ENCODE measurements at places on chromosomes 16 and 17.

- no peak for DNase-seq
Measured at GRCh38 chr16:85279402-85279801, 167.1 kb upstream of the CIBAR2 start.

DNA sequence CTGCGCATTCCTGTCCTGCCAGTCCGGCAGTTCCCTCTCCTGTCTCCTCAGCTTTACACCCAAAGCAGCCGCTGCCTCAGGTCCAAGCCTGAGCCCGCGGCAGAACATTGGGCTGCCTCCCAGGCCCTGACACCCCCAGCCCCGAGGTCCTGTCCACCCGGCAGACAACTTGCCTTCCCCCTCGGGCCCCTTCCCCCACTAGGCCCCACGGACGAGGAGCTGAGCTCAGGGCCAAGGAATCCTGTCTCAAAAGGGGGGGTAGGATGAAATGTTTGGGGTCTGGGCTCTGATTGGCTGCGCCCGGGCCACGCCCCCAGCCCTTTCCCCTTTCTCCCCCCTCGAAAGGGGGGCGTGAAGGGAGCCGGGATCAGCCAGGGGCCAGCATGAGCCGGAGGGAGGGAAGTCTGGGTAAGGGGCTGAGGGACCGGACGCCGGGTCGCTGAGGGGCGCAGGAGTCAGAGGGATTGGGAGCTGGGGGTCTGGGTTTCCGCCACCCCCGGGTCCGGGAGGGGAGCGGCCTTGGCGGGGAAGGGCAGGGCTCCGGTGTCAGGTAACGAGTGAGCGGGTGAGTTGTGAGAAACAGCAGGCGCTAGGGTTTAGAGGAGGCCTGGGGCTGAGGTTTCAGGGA, at the start of gene CTF1:
TSS of gene CTF1 (plus strand) at position 354 of the 628 bp plus-strand sequence. CDS start at position 384, 30 bp downstream.
- no peak for DNase-seq

DNA sequence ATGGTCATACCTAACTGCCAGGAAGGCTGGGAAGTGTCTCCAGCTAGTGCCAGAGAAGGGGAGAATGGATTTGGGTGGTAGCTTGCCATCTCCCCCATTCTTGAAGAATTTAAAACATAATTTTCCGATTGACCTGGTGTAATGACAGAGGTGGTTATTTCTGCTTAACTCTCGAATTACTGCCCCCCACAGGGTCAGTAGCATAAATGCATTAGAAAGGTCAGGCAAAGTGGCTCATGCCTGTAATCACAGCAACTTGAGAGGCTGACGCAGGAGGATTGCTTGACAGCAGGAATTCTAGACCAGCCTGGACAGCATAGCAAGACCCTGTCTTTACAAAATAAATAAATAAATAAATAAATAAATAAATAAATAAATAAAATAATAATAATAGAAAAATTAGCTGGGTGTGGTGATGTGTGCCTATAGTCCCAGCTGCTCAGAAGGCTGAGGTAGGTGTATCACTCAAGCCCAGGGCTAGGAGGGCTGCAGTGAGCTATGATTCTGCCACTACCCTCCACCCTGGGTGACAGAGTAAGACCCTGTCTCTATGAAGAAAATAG, 27.5 kb downstream of the TMC7 start:
- no peak for DNase-seq

GRCh38 chr17:3663102-3664011, 5.0 kb downstream of the TAX1BP3 start:
- no peak for DNase-seq

DNA sequence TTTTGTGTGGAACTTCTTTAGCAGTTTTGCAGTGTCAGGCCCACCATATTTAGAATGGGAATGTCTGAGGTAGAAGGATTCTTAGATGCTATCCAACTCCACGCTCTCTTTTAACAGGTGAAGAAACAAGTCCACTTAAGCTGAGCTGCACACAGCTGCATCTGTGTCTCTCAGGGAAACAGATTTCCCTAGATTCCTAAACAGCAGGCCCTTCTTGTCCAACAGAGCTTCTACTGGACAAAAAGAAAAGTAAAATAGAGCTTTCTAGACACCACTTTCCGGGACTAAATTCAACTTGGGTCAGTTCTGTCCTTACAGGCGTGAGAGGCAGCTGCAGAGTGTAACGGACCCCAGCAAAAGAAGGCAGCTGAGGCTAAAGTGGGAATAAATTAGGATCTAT, 51.7 kb downstream of the SNX11 start:
- DNase-seq = no peak

GRCh38 chr16:83968891-83969649, 1.0 kb downstream of the NECAB2 start:
- no peak for DNase-seq

GRCh38 chr17:73924114-73924908, 279.2 kb upstream of the RPL38 start:
- DNase-seq = no peak

- no peak for DNase-seq
Measured at GRCh38 chr16:31458073-31458843, 1.0 kb upstream of the ARMC5 start.

GRCh38 chr17:63290784-63291183, 155.3 kb downstream of the CYB561 start:
- DNase-seq = no peak

GRCh38 chr17:42969001-42969581, 4.8 kb upstream of the AARSD1 start:
- DNase-seq = no peak

DNA sequence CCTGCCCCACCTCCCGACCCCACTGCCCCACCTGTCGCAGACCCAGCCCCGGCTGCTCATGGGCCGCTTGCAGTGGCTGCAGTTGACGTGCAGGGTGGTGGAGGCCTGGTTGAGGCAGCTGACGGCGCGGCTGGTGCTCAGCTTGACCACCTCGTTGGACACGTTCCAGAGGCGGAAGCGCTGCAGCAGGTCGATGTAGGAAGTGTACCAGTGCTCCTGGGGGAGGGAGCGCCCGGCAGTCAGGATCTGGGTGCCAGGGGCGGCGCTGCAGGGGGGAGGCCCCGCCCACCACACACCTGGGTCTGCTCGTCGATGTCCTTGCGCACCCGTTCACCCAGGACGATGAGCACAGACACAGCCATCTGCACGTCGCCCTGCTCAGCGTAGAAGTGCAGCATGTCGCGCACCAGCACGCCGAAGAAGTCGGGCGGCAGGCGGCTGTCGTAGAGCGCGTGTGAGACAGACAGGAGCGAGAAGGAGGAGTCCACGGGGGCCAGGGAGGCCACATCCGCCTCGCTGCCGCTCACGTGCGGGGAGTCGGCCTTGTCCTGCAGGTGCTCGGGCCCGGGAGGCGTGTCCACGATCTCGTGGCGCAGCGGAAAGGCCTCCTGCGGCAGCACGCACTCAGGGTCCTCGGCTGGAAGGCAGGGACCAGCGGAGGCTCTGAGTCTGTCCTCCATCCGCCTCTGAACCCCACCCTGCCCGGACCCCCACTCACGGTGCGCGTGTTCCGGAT, 995 bp upstream of the JMJD8 start:
- no peak for DNase-seq

DNA sequence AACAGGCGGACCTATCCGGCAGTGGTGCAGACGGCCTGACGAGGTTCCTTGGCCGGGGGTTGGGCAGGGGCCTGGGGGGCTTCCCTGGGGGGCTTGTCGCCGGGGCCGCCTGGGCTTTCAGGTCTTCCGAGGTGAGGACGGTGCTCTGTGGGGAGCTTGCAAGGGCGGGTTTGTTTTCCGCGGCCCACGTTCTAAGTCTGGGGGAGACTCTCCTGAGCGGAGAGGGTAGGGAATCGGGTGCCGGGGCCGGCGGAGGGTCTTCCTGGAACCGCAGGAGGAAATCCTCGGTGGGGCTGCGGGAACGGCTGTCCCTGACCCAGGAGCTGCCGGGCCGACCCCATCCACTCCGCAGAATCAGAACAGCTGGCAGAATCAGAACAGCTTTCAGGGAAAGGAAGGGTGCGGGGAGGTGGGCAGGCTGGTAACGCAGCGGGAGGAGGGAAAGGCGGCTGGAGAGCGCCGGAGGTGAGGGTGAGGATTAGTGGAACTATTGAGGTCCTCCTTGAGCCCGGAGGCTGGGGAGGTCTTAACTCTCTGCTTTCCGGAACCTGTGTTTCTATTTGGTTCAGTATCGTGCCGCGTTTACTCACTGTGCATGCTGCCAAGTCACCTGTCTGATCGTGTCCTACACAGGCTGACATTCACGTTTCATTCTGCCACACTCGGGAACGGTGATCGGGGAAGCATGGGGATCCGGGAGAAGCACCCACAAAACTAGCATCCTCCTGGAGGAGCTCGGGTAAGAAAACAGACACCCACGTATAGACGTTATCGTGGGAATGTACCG, 28.9 kb downstream of the CPSF4L start:
- no peak for DNase-seq

GRCh38 chr16:69741951-69742904, 12.5 kb downstream of the NOB1 start:
- DNase-seq = no peak

DNA sequence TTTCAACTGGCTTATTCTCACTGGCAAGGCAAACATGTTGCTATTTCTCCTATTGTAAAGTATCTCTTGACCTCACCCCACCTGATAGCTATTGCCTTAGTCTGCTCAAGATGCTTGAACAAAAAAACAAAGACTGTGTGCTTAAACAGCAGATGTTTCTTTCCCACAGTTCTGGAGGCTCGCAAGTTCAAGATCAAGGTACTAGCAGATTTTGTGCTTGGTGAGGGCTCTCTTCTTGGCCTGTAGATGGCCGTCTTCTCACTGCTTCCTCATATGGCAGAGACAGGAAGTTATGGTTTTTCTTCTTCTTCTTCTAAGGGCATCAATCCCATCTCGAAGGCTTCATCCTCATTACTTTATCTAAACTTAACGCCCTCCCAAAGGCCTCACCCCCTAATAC, 109.7 kb upstream of the CLEC3A start:
- DNase-seq = no peak

DNA sequence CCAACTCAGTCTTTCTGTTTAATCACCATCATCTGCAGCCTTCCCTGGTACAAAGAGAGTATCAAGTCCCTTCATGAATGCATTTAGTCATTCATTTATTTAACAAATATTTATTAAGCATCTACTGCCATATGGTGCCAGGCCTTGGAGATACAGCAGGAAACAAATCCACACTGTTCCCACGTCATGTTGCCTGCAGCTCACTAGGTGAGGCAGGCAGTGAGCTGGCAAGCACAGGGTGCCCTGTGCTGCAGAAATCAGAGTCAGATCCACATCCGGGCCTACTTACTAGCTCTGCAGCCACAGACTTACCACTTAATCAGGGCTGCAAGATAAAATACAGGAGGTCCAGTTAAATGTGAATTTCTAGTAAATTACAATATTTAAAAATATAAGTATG, 38.5 kb upstream of the CES5A start:
- no peak for DNase-seq

DNA sequence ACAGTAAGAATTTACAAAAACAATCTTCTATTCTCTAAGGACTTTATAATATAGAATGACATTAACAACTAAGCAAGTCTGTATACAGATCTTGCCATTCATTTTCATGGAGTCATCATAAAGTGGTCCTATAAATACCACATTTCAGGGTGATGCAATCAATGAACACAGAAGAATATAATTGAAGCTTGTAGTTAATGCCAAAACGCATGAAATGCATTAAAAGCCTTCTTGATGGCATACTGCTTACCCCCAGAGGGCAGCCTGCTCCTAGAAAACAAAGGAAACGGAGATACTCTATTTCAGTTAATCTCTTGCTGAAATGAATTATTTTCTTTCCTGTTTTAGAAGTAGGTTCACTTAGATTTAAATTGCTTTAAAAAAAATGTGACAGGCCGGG, 45.2 kb upstream of the STAC2 start:
- DNase-seq = no peak

GRCh38 chr16:50671644-50672260, 9.4 kb downstream of the SNX20 start:
- DNase-seq = no peak

GRCh38 chr17:59391021-59391420, 59.6 kb downstream of the YPEL2 start:
- DNase-seq = no peak

DNA sequence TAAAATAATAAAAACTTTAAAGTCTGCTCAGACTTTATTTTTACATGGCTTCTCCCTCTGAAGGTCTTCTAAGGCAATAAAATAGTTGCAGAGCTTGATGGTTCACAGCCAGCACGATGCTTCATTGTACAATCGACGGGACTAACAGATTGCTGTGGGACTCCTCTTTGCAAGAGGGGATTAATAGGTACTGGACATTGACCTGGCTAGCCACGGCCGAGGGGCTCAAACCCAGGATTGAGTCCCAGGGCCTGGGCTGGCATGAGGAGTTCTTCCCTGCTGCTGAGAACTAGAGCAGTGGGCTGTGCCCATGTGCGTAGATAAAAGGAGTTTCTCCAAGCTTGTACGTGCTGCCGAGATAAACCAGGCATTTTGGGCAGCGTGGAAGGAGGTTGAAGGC, 23.6 kb upstream of the GAN start:
- no peak for DNase-seq

GRCh38 chr17:58557981-58558380, 43.5 kb upstream of the MTMR4 start:
- DNase-seq = no peak

DNA sequence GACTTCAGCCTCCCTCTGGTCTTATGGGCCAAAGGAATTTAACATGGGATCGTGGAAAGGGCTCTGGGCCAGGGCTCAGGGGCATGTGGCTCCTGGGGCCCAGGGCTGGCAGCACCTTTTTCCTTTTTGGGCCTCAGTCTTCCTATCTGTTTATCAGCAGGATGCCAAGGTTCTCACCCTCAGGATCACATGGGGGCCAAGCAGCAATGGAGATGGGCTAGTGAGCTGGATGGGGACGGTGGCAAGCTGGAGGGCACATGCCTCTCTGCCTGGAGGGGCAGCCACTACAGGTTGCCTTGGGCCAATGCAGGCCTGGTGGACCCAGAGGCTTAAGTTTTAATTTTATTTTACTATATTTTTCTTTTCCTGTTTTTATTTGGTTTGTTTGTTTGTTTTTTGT, 95.4 kb downstream of the CYLD start:
- no peak for DNase-seq

- DNase-seq = no peak
Measured at GRCh38 chr16:83842756-83843507, 35.2 kb downstream of the HSBP1 start.

GRCh38 chr17:75877752-75878173, 618 bp downstream of the TRIM47 start:
- DNase-seq = peak; percentile 48

DNA sequence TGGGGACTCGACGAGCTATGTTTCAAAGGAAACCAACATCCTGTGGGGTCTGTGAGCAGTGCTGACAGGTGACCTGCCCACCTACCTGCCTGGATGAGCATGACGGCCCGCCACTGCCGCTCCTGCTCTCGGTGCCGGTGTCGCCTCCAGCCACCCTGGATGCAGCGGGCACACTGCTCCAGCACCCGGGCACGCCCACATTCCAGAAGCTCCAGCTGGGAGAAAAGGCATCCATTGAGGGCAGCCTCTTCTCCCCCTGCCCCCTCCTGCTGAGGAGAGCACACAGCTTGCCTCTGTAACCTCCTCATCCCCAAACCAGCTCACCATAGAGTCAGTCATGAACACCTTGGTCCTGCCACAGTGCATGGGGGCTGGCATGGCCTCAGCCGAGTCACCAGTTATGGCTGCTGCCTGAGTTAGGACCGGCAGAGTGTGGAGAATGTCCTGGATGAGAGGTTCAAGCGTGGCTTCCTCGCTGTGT, 14.3 kb downstream of the ZNHIT3 start:
- DNase-seq = no peak

- no peak for DNase-seq
Measured at GRCh38 chr17:68843522-68843921, 111.7 kb downstream of the ABCA8 start.

Measured in stimulated activated CD8-positive, alpha-beta memory T cell treated with anti-CD3 and anti-CD28 coated beads, Interleukin-4, amount 100 ng/mL, for 1 hour (primary cell).